ENCODE measurements at places on chromosomes 5 and 9.

- no peak for DNase-seq
These were observed 1.6 kb downstream of the ZNF782 start for GRCh38 chr9:96852676-96853075.

DNA sequence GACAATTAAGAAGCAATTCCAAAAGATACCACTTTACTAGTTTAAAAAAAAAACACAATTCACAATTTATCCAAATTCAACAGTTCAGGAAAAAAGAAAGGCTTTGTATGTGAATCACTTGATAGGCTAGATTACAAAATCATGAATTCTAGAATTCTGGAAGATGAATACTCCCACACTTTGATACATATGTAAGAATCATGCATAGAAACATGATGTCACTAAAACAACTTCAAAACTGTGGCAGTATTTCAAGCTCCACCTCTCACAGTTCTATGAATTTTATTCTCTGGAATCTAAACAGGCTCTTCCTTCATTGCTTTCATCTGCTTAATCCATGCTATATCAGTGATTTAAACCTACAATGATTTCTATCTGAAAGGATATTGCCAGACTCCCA lies 51.0 kb downstream of the GNAQ start:
- DNase-seq, result no peak

- DNase-seq, result no peak
These were observed 76.8 kb downstream of the STK10 start for GRCh38 chr5:172110921-172111851.

DNA sequence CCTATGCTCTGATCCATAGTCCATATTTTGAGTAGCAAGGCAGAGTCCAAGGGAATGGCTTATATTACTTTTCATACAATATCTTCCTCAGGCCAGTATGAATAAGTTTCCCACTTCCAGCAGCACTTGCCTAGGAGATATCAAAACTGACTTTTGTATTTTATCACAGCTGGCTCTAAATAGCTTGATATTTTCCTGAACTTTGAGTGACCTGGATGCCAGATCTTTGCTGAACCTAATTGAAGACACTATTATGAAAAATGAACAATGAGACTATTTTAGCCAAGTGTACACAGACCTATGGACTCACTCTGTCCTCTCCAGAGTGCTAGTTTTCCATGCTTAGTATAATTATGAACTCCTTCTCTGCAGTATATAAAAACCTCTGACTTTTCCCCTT lies 475.6 kb upstream of the PTGER4 start:
- no peak for DNase-seq

DNA sequence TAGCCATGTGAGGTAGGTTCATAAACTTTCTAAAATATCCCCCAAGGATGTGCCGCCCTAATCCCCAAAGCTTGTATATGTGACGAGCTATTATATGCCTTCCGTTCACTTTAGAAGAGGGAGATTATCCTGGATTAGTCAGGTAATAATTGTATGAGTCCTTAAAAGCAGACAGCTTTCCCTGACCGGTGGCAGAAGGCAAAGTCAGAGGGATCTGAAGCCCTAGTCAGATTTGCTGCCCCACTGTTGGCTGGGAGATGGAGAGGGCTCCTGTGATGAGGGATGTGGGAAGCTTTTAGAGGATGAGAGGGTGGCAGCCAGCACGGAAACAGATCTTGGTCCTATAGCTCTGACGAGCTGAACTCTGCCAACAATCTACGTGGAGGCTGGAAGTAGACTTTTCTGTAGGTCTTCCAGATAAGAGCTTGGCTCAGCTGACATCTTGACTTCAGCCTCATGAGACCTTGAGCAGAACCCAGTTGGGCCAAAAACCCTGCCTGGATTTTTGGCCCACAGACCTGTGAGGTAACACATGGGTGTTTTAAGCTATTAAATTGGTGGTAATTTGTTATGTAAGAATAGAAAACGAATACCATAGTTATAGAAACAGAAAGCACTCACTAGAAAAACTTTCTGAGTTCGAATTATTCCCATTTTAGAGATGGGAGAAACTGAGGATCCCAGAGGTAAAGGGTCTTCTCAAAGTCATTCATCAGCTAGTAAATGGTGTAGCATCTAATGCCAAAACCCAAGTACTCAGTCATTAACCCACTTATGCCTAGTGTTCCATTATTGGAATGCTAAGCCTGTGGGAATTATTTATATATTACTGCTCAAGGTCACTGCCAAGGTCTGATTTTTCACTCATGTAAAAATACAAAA lies 48.9 kb downstream of the SH3PXD2B start:
- DNase-seq, result no peak

DNA sequence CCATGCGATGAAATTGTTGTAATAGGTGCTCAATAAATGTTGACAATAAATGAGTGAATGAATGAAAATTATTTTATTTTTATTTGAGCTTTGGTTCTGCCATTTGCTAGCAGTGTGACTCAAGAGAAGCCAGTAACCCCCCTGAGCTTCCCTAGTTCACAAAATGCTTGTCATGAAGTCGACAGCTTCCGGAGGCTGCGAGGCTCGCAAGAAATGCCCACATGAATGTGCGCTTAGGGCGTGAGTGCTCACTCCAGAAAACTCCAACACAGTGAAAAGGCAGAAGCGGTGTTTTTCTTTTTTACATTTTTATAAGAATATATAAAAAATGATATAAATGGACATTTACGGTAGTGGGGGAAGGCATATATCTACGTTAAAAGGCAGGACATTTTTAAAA lies 26.5 kb downstream of the CDKN2A start:
- DNase-seq, result no peak

DNA sequence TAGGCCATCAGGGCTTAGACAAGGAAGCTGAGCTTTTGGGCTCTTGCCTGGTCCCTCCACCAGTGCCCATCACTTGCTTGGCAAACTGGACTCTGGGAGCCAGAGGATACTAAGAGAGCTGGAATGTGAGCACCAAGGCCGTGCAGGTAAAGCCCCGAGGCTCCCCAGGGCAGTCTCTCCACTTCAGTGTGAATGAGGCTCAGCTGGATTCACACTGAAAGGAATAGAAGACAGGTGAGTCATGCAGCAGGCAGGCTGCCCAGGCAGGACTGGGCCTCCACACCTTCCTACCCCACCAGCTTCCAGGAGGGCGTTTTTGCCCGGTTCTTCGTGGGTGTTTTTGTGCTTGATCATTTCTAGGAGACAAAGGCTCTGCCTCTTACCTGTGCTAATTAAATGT lies 7.3 kb upstream of the CTSV start:
- no peak for DNase-seq

- DNase-seq, result no peak
These were observed 45.0 kb downstream of the IRF1 start for GRCh38 chr5:132445640-132445923.

DNA sequence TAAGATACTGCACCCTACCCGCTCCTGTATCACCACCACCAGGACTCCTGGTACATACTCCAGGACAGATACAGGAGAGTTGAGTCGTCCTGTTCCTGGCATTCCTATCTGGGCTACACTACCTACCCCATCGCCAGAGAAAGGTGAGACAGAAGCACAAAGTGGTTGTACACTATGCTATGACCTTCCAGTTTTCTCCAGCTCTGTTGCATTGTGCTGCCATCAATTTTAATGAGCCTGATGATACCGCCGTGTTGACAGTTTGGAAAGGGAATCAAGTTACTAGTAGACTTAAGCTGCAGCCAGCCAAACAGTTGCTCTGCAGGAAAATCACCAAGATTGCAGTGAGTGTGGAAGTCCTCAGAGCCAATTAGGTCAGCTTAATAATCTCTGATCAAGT lies 35.2 kb downstream of the ANP32B start:
- no peak for DNase-seq

DNA sequence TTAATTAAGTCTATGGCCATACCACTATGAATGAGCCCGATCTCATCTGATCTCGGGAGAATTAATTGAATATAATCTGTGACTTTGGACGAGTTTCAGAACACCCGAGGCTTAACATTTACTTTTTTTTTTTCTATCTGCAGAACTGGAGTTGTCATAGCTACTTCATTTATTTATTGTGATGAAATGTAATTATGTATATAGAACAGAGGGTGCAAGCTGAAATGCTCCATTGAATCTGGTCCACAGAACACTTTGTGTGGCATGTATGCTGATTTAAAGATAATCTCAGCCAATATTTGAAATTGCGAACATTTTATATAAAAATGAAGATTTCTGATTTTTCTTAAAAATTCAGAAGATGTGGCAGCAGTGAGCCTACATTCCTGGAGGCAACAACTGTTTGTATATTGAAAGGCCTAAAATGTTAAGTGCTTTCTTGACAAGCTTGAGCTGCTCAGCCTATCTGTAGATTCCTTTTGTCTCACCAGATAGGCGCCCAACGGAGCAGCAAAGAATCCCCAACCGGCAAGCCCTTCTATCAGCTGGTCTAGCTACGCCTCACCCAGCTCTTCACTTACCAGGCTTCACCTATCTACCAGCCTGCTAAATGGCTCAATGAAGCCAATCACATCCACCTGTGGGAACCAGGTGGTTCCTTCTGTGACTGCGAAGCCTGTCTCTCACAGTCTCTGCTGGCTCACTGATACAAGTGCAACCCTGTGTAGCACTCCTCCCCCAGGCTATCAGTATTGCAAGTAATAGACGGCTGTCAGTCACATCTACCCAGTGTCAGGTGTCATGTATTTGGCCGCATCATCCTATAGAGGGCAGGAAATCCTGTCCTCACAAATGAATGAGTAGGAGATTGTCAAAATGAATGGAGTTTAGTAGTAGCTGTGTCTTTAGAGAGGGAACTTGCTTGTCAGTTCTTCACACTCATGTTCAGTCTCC lies 170.6 kb upstream of the MRPS30 start:
- DNase-seq, result no peak

GRCh38 chr5:17187011-17187785 lies 30.2 kb upstream of the BASP1 start:
- DNase-seq, result no peak

GRCh38 chr5:155056644-155057269 lies 43.2 kb downstream of the KIF4B start:
- peak; percentile 19 for DNase-seq

DNA sequence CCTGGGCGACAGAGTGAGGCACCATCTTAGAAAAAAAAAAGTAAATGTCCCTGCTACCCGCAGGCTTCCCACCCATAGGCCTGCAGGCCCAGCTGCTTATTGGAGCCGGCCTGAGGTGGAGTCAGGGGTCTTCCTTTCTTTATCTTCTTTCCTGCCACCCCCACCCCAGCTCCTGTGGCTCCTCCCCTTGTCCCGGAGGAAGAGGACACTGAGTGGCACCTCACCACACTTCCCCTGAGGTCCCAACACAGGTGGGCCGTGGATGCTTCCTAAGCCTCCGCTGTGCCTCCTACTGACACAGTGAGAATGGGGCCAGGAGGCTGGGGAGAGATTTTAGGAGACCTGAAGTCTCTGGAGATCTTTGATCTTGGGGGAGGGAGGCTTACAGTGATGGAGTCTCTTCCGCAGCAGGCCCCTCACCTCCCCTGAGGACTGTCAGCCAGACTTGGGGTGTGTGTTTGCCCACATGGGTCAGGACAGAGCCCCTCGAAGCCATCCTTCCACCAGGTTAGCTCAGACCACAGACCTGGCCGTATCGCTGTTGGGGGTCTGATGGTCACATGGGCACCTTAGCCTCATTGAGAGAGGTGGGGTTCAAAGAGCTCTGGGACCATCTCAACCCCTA lies 135.4 kb upstream of the IER5L start:
- DNase-seq, result no peak

- DNase-seq, result no peak
These were observed 186.2 kb upstream of the RAI14 start for GRCh38 chr5:34469971-34470370.

DNA sequence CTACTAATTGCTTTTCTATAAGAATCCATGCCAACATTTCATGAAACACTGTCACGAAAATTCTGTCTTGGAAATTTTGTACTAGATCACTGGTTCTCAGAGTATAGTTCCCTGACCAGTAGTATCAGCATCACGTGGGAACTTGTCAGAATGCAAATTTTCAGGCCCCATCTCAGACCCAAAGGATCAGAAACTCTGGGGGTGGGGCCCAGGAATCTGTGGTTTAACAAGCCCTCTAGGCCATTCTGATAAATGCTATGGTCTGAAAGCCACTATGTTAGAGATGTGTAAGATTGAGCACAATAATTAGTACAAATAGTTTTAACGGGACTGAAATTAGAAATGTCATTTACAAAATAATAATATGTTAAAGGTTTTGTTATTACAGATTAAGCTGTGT lies 615.7 kb upstream of the ARRDC3 start:
- DNase-seq, result no peak

DNA sequence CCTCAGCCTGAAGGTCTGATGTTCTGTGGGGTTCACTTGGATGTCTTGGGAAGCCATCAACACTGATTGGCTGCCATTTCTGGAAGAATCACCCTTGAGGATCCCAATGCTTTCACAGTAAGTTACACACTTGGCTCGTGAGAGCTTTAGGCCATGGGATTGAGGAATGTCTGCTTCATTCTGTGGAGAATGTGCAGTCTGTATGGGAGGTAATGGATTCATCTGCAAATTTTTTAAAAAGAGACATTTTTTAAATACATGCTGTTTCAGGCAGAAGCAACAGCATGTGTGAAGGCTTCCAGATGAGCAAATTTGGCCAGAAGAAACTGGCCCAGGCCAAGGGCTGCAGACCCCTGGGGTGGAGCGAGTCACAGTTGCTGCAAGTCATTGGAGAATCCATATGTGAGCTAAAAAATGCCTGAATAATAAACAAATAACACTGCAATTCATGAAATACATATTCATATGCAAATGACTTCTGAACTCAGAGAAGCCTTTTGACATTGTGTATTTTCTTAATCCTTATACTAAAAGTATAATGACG lies 146.3 kb upstream of the RASEF start:
- no peak for DNase-seq

DNA sequence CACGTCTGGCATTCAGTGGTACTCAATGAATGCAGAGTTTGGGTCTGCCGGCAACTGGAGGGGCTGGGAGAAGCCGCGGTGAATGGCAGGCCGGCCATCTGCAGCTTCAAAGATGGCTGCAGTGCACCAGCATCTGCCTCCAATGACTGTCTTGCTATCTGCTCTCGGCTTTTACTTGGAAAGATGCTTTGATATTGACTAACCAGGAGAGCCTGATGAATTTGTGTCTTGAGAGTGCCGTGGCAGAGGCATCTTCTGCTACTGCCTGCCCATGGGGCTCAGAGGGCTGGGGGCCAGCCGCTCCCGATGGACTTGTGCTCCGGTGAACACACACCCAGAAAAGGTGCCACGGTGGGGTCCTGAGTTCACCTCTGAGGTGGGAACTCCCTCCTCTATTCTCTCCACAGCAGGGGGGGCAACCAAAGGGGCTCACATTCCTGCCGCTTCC lies 164.5 kb downstream of the COL23A1 start:
- no peak for DNase-seq
